Sigmoid colon (tissue), 7 donors: ENCODE measurements at places on chromosomes 11 and 22. TPM values are rescaled to one million over a fixed set of nuclear protein-coding genes. Genes with fewer than 3 reads are reported as not detected.

GRCh38 chr11:129598378-129598777 is 217.3 kb upstream of the TMEM45B start:
- DNase-seq, result no peak
- H3K4me3 ChIP-seq, result no peak overlapping the region

The GNAZ gene
- total RNA-seq, result 22.8 TPM

DNA sequence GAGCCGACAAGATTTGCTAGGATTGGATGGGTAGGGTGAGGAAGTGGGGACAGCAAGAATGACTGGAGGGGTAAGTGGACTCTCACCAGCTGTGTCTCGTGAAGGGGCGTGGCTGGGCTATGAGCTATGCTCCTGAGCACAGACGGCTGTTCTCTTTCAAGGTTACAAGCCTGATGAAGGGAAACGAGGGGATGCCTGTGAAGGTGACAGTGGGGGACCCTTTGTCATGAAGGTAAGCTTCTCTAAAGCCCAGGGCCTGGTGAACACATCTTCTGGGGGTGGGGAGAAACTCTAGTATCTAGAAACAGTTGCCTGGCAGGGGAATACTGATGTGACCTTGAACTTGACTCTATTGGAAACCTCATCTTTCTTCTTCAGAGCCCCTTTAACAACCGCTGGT is 19.9 kb downstream of the F2 start:
- no peaks in the 10 kb centered on the region for H3K4me1 ChIP-seq
- DNase-seq, result no peak
- H3K36me3 ChIP-seq, result peaks cover 31% of the 10 kb centered on the region
- H3K27me3 ChIP-seq, result no peaks in the 10 kb centered on the region

DNA sequence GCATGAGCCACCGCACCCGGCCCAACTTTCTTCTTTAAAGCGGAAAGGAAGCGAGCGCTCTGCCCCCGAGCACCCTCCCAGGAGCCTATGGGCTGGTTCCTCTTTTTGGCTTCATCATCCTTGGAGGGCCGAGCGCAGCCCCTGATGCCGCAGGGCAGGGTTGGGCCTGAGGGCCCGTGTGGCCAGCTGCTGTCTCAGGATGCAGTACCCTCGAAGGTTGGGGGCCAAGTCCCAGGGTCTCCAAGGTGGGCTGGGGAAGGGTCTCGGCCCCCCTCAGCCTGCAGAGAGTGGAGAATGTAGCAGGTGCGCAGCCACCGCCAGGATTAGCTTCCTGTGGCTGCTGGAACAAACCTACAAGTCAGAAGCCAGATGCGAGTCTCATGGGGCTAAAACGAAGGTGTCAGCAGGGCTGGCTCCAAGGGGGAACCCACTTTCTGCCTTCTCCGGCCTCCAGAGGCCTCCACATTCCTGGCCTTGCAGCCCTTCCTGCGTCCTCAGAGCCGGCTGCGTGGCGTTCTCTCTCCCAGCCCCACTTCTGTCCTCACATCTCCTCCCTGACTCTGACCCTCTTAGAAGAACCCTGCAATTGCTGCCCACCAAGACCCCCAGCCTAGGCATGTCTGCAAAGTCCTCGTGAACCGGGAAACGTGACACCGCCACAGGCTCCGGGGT is 2.9 kb downstream of the PANX2 start:
- no peaks in the 10 kb centered on the region for H3K36me3 ChIP-seq
- H3K27me3 ChIP-seq, result peaks cover 73% of the 10 kb centered on the region
- H3K4me3 ChIP-seq, result no peak overlapping the region
- DNase-seq, result no peak

DNA sequence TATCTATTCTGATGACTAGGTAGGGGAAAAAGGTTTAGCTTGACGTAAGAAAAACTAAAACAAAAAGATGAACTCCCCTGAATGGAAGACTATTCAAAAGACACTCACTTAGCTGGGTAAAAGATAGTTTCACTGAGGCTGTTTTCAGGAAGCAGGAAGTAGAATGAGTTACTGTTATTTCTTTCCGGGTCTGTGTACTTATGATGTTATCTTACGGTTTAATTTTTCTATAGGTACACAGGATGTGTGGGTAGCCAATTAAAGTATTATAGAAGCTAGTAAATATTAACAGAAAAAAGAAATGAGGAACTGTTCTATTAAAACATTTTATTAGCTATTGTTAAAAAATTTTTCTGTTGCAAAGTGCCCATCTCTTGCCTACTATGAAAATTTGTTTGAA is 45.8 kb upstream of the MMP7 start:
- H3K27me3 ChIP-seq, result no peaks in the 10 kb centered on the region
- H3K27ac ChIP-seq, result no peak overlapping the region
- H3K4me3 ChIP-seq, result no peak overlapping the region
- no peak for DNase-seq
- no peaks in the 10 kb centered on the region for H3K36me3 ChIP-seq

The HEPHL1 gene
- not detected for total RNA-seq

DNA sequence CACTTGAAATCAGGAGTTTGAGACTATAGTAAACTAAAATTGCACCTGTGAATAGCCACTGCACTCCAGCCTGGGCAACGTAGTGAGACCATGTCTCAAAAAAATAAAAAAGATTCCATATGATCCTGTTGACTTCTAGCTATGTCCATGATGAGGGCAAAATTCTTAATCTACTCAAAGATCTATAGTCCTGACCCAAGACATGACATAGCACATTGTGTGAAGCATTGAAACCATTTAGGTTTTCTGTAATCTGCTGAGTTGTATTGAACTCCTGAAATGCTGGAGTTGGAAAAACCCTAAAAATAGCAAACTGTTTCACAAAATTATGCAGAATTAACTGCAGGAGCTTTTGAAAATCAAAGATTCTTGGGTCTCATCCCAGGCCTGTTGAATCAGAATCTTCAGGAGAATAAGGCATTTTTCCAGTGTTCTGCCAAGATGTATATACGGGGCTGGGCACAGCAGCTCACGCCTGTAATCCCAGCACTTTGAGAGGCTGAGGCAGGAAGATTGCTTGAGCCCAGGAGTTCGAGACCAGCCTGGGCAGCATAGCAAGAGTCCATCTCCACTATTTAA is 29.8 kb upstream of the LDHA start:
- H3K27ac ChIP-seq, result no peak overlapping the region
- peaks cover 28% of the 10 kb centered on the region for H3K36me3 ChIP-seq
- H3K27me3 ChIP-seq, result no peaks in the 10 kb centered on the region
- H3K4me1 ChIP-seq, result no peaks in the 10 kb centered on the region
- DNase-seq, result no peak

The CLTCL1 gene
- 3.8 TPM for total RNA-seq

The GLYATL2 gene
- total RNA-seq, result not detected

The F2 gene
- not detected for total RNA-seq

The ISX gene
- not detected for total RNA-seq

GRCh38 chr11:66311470-66311964 is 5.3 kb downstream of the CD248 start:
- H3K27me3 ChIP-seq, result no peaks in the 10 kb centered on the region
- peaks cover 36% of the 10 kb centered on the region for H3K4me1 ChIP-seq
- peak overlapping the region; percentile 89 for H3K27ac ChIP-seq

- DNase-seq, result peak; percentile 25
- no peaks in the 10 kb centered on the region for H3K4me1 ChIP-seq
- no peak overlapping the region for H3K27ac ChIP-seq
- H3K27me3 ChIP-seq, result no peaks in the 10 kb centered on the region
- H3K36me3 ChIP-seq, result peaks cover 26% of the 10 kb centered on the region
These were observed 49.4 kb upstream of the RAB1B start for GRCh38 chr11:66218846-66219620.

The RNF214 gene
- 14.5 TPM for total RNA-seq

GRCh38 chr11:44467413-44467812 is 98.0 kb upstream of the CD82 start:
- peaks cover 32% of the 10 kb centered on the region for H3K27me3 ChIP-seq
- H3K4me3 ChIP-seq, result no peak overlapping the region
- H3K27ac ChIP-seq, result no peak overlapping the region
- DNase-seq, result no peak
- H3K36me3 ChIP-seq, result no peaks in the 10 kb centered on the region
